NCI-H1694 treated with DMSO at 0.1 percent for 48 hours (cell line): ENCODE measurements at places on chromosomes 3 and 15.
A peak's percentile ranks its signal among the peaks of the same experiment; 100 is the strongest.

DNA sequence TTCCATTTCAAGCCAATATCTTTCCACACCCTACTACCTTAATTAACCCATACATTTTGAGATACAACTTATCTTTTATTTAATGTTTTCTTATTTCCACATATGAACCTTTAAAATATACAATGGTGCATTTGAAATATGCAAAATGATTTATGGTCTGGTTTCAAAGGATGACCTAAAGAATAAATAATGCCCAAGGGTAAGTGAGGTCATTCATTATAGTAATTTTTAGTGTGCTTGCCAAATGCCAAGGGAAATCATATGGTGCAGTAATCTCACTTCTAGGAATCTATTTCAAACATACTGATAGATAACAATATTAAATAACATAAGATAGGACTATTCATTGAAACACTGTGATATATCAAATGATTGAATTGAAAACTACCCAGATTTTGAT is 1055.4 kb downstream of the AGBL1 start:
- DNase-seq = no peak

DNA sequence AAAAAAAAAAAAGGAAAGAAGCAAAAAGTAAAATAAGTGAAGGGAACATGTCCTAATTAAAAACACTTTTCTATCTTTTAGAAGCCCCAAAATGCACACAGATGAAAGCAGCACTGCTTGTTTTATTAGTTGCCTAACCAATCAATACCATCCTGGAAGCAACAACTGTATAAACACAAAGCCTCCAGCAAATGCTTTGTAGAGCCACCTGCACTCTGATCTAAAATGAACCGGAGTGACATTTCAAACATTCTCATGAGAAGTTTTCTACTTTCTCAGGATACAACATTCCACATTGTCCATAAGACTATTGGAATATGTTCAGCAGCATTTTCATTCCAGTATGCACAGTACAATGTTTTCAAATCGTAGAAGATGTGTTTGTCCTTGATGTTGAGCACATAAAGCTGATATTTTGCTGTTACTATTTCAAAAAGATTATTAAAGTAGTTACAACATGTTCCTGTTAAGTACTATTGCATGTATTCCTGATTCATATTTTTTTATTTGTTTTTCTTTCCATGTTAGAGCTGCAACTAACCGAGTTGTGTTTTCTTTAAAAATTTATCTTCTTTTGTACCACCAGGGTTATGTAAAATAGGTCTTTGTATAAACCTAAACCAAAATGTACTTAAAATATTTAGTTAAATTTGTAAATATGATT is 50.3 kb upstream of the PLSCR5 start:
- DNase-seq = no peak

DNA sequence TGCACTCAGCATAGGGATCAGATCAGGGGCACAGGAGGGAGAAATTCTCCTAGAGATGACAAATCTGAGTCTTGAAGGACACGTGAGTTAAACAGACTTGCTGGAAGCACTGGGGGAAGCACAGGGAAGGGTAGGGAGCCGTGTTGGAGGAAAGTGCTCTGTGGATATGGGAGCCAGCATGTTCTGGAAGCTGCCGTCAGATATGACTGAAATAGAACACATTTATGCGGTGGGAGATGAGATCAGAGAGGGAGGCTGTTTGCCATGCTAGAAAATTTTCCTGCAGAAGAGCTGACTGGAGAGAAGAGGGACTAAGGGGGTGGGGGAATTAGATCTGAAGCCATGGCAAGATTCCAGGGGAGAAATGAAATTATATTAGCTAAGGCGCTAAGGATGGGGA is 1.8 kb downstream of the TAMM41 start:
- DNase-seq = no peak

- no peak for DNase-seq
Observed at GRCh38 chr3:195800240-195800639, 11.5 kb downstream of the MUC4 start.

GRCh38 chr3:136658946-136659682 is 93.1 kb downstream of the STAG1 start:
- DNase-seq = no peak

GRCh38 chr3:101535221-101535620 is 22.2 kb upstream of the SENP7 start:
- DNase-seq = no peak

DNA sequence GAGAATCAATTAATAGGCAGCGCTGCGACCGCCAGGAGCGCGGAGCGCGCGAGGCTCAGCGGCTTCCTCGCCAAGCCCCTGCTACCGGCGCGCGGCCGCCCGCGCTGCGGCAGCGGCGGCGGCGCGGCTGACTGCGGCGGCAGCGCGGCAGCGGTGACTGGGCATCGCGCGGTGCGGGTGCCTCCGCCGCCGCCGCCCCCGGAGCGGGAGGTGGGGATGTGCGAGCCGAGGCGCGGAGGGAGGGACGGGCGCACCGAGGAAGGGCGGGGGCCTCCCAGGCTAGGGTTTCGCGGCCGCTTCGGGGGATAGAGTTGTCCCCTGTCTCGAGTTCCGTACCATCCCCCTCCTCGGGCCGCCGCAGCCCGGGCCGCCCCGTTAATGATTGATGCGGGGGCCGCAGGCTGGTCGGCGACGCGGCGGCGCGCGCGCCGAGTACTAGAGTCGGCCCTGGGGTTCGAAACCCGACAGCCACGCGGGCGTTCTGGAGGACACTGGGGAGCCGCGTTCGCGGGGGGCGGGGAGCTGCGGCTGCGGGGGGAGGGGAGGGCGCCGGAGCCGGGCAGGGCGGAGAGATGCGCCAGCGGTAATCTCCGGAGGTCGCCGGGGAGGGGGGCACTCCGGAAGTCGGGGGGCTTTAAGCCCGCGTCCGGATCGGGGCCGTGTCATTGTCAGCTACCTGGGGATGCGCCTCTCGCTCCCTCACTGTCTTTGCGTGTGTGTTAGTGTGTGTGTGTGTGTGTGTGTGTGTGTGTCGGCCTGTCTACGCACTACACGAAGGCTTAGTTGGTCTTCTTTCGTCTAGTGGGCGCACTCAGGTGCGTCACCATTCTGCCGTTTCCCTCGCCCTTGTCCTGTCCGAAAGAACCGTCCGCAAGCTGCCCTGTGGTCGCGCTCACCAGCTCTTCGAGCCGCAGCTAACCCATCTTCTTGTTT is at the start of gene PAQR9:
Gene PAQR9 (minus strand): TSS at position 159 of the 933 bp plus-strand sequence. CDS start 338 bp downstream, outside the sequence.
- DNase-seq = no peak

GRCh38 chr3:94156626-94157025 is 93.8 kb downstream of the NSUN3 start:
- peak; percentile 40 for DNase-seq

DNA sequence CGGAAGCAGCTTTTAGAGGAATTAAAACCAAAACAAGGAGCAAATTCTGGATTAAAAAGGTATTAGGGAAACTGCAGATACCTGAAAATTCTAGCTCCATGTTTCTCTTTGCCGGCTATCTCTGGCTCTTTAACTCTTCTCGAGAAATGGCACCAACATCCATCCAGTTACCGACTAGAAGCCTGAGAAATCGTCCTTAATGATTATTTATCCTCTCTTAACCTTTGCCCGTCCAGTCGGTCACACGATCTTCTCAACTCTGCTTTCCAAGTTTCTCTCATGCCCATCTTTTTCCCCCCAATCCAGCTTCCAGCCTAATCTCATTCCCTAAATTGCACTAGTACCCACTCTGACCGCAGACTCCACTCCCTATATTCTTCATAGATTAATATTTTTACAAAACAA is 596 bp upstream of the SGO1 start:
- no peak for DNase-seq

GRCh38 chr3:15355086-15355485 is 22.7 kb upstream of the SH3BP5 start:
- DNase-seq = no peak

- no peak for DNase-seq
Observed at GRCh38 chr3:111314898-111315297, 227.1 kb upstream of the CD96 start.
